ENCODE measurements at places on chromosomes 16 and 17.

GRCh38 chr17:82655038-82655479 is 6.8 kb upstream of the WDR45B start:
- DNase-seq = no peak

- no peak for DNase-seq
These were observed 21.6 kb downstream of the TIMM22 start for GRCh38 chr17:1018547-1018946.

DNA sequence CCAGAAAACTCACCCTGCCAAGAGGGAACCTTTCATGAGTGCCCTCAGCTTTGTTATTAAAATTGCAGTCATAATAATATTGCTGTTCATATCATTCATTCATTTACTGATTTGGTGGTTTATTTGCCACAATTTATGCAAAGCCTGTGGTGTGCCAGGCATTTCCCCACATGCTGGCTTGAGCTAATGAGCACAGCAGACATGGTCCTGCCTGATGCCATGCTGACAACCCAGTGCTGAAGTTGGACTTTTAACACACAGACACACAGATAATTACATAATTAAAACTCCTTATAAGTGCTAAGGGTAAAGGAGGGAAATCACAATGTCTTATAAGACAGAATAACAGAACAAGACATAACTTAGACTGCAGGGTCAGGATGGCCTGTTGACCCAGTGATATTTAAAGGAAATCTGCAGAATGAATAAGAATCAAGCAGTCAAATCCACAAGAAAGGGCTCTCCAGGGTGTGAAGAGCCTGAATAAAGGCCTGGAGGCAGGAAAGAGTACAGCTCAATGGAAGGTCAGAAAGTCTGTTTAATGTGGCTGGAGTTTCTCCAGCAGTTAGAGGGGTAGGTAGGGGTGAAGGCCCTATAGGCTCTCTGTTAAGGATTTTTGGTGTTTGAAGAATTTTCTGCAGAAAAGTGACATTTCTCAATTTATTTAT is 196.9 kb upstream of the CDH11 start:
- no peak for DNase-seq

GRCh38 chr17:58968426-58969061 is 138.1 kb downstream of the TRIM37 start:
- DNase-seq = no peak

GRCh38 chr16:84407588-84408313 is 39.4 kb downstream of the ATP2C2 start:
- DNase-seq = no peak

DNA sequence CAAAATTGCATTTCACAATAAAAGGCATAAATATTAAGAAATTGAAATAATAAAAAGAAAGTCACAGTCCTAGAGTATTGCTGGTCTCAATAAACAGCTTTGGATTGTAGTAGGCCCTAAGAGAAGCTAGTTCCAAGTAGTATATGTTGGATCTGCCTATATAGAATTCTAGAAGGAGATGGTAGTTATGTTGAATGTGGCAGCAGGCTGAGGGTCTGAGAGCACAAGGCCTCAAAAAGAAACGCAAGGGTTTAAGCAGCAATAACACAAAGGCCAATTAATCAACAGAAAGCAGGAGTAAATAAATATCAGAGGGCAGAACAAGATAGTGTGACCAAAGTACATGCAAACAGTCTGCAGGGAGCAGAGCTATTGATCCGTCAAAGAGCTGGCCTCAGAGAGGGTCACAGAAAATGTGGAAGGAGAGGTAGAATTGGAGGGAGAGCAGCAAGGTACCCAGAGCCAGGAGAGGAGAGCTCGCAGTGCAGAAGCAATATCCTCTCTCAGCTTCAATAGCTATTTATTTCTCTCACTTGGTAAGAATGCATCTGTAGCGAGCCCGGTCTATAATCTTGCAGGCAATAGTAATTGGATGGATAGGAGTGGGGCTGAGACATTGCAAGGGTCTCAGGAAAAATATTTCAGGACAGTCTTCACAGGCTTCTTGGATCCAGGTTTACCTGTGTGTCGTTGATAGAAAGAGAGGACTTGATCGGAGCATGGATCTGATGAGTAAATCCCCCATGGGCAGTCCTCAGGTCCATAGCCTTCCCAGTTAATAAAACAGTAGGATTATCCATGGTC is 25.1 kb upstream of the MED13 start:
- DNase-seq = no peak

DNA sequence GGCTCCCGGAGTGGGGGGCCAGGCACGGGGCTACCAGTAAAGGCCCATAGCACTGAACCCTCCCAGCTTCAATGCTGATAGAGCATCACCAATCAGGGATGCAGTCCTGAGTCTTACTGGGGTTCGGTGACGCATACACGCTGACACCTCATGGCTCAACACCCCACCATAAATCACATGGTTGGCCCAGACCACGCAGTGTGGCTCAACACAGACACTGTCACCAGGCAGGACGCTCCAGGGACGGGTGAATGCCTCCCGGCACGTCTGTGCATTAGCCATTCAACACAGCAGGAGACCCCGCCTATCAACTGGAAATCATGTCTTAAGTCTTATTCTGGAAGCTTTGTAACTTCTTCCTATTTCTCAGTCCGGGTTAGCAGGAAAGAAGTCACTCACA is 35.0 kb downstream of the NECAB2 start:
- DNase-seq = no peak

GRCh38 chr16:56874800-56875199 is 9.8 kb downstream of the SLC12A3 start:
- DNase-seq = no peak

- no peak for DNase-seq
These were observed 10.9 kb downstream of the ZNF18 start for GRCh38 chr17:11986179-11986941.

DNA sequence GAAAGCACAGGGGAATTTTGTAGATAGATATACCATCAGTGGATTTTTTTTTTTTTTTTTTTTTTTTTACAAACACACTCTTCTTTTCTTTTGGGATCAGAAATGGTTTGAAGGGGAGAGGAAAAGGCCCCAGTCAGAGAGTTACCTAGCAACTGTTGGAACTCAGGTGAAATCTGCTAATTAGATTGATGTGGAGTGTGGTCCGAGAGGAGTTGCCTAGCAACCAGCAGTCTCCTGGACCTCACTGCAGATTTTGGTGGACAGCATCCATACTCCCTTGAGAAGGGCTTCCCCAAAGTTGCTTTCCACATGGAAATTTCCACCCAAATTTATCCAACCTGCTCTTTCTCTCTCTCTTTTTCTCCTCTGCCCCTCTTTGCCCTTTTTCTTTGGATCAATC is 165.4 kb downstream of the UTP18 start:
- no peak for DNase-seq

GRCh38 chr17:3762922-3763776 is 37.8 kb downstream of the ITGAE start:
- DNase-seq = no peak

- DNase-seq = no peak
These were observed 71.7 kb downstream of the KCNJ2 start for GRCh38 chr17:70241071-70241470.

DNA sequence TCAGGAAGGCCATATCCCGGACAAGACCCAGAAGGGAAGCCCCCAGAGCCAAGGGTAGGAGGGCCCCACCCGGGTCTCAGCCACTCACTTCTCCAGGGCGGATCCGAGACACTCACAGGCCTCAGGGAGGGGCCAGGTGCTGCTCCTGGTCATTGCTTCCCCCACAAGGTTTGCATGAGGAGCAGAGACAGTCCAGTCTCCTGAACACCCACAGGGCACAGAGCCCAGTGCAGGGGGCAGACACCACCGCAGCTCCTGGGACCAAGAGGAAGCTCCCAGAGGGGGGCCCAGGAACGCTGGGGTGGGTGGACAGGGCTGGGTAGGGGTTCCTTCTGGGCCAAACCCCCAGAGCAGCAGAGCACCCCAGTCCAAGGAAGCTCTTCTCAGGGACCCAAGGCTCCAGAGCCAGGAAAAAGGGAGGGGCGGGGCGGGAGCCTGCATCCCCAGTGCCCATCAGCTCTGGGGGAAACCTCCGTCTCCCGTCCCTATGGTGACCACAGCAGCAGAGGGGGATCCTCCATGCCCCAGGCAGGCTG is 709 bp upstream of the MRPL28 start:
- DNase-seq = no peak

GRCh38 chr16:70250748-70251628 is 752 bp downstream of the EXOSC6 start:
- DNase-seq = peak; percentile 57

DNA sequence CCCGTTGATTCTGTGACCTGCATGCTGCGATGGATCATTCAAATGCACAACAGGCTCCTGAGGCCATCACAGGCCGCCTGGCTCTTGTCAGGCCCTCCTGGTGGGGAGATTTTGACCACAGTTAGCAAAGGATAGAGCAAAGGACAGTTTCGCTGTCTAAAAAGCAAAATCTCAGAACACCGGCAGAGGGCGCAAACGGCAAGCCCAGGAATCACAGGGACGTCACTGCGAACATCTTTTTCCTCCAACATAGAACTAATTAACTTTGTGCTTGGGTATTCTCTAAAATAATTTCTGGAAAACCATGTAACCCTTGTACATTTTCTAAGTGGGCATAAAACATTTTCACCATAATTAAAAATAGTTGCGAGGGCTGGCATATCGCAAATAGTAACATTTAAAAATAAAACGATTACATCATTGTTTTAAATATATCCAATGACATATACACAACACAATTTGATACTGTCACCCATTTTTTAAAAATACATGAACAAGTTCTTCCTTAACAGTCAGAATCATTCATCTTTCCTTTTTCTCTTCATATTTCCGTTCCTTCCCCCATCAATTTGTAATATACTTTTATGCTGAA is 19.7 kb upstream of the SLC47A1 start:
- peak; percentile 76 for DNase-seq

DNA sequence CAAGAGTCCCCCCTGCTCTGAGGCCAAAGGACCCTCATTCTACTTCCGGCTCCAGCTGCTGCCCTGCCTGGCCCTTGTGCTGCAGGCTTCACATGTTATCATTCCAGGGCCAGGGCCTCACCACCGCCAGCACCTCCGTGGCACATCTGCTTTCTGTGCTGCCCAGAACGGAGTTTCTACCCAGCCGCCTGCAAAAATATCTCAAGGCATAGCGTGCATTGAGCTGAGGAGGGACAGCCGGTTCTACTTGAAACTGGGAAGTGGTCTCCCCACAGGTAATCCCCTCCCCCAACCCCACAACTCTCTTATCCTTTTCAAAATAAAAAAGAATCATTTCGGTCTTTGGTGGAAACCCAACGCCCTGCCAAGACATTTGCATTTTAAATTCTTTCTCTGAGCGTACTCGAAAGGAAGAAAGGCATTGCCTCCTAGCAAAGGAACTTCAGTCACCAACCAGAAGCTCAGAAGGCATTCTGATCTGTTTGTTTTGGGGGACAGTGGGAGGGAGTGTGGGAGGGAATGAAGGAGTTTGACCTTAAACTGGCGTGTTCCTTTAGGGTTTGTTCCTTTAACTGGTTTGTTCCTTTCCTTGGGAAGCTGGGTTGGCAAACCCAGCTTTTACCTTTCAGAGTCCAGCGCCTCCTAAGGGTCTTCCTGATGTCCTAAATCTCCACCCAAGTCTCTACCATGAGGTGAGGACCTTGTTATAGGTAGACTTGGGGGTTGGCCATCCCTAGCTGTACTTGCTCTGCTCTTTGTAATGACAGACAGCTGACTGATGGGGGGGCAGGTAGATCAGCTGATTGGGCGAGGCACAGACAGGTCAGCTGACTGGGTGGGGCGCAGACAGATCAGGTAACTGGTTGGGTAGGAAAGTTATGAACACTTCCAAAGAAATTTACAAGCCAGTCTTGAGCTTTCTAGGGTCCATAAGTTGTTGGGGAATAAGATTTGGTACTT is 33.4 kb upstream of the PIK3R6 start:
- DNase-seq = no peak

- no peak for DNase-seq
These were observed 11.2 kb downstream of the MVP start for GRCh38 chr16:29831490-29831889.
